ENCODE measurements at places on chromosomes 2 and 18.

GRCh38 chr2:107817378-107817777 is 9.3 kb upstream of the RGPD4 start:
- DNase-seq, result no peak

DNA sequence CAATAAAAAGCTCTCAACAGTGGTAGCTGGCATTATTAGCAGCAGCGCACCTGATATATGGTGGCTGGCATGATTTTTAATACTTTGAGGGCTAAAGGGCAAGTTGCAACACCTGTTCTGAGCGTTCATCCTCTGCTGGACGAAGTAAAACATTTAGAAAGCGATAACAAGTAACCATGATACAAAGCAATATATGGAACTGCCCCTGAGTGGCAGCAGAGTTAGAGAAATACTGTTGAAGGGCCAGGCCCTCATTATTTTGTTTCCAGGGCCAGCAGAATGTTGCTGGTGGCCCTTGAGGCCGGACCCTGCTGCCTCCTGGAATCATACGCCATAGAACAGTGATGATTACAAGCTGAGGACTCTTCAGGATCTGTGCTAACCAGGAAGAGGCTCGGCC is 47.8 kb downstream of the ARHGEF4 start:
- DNase-seq, result no peak

DNA sequence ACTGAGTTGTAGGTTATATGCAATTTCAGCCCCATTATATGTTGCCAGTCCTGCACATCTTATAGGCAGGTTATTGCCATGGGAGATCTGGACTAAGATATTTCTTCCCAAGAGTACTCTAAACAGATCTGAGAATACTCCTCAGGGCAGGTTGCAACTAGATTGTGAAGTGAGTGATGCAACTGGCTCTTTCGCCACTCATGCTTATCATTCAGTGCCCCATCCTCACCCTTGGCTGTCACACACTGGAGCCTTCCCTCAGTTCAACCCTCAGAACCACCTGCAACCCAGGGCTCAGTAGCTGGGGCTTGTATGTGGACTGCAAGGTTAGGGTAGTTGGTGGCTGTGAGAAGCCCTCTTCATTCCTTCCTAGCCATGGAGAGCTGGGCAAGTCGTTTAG is 14.1 kb downstream of the MERTK start:
- DNase-seq, result no peak

GRCh38 chr2:30122362-30122761 is 24.4 kb upstream of the YPEL5 start:
- no peak for DNase-seq

DNA sequence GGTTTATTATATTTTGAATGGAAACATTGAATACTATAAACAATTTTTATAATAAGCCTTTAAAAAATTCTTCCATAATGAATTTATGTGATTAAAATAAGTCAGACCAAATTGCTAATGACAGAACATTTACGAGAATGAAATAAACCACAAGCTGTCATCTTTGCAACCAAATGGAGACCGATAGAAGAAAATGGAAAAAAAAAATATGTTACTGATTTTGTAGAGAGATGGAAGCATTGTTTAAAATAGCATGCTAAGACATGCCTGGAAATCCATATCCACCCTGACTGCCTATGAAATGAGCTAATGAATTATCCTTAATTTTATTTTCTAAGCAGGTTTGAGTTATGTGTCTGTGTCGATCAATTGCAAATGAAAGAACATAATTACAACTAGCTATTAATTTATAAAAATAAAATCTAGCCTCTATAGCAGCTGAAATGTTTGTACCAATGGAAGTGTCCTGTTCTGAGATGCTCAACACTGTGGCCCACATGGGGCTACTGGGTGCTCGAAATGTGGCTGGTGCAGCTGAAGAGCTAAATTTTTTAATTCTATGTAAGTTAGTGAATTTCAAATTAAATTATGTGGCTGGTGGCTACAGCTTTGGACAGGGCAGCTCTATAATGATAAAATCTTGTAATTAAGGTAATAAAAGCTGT is 832.8 kb downstream of the RNF144A start:
- no peak for DNase-seq

Data from GDM1 (cell line).